ENCODE measurements at places on chromosomes 5 and 9.

DNA sequence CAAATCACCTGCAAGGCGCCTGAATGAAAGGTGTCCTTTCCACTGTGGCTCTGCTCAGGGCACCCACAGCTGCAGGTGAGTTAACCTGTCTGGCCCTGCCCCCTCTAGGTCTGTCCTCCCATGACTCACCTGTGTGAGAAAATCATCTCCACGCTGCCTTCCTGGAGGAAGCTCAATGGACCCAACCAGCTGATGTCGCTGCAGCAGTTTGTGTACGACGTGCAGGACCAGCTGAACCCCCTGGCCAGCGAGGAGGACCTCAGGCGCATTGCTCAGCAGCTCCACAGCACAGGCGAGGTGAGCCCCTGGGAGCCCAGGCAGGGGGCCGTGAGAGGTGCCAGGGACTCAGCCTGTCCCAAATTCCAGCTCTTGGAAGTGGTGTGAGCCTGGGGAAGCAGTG lies 23.0 kb upstream of the CTSL start:
- DNase-seq = no peak

GRCh38 chr5:8491254-8491653 lies 622.3 kb downstream of the MTRR start:
- no peak for DNase-seq

DNA sequence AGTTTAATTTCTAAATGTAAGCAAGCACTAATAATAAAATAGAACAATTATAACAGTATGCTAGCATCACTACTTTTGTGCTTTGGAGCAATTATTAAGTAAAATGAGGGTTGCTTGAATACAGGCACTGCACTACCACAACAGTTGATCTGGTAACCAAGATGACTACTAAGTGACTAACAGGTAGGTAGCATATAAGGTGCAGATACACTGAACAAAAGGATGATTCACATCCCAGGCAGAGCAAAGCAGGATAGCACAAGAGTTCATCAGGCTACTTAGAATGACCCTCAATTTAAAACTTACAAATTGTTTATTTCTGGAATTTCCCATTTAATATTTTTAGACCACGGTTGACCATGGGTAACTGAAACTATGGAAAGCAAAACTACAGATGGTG lies 48.0 kb upstream of the RGS7BP start:
- no peak for DNase-seq

DNA sequence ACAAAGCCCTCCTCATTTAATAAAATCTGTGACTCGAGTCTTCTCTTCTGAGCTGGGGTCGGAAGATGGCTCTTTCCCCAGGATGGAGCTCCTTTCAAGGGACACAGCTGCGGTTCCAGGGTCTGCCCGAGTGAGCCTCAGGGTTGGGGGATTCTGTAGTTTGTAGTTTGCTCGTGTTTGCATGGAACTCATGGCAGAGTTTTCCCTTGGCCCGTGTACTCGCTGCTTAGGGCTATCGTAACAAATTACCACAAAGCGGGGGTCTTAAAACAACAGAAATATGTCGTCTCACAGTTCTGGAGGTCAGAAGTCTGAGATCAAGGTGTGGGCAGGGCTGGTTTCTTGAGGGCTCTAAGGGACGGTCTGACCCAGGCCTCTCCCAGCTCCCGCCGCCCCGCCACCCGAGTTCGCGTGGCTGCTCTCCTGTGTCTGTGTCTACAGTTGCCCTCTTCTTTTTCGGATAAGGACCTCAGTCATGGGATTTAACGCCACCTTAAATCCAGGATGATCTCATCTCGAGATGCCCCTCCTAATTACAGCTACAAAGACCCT lies 13.9 kb upstream of the LPCAT1 start:
- DNase-seq = no peak

DNA sequence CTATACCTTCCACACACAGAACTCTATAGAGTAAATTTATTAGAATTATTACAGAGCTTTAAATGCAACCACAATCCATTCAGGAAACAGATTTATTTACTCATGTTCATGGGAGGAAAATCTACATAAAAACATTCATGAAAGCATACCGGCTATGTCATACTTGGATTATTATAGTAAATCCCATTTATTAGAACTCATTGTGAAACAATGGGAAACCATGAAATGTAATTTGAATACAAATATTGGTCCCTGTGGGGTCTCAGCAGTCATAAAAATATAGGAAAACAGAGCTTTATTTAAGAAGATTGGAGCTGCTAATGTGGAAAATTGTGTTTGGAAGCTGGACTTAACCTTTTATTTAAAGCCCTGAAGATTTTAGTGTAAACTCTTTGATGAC lies 80.7 kb downstream of the HAPLN1 start:
- no peak for DNase-seq

DNA sequence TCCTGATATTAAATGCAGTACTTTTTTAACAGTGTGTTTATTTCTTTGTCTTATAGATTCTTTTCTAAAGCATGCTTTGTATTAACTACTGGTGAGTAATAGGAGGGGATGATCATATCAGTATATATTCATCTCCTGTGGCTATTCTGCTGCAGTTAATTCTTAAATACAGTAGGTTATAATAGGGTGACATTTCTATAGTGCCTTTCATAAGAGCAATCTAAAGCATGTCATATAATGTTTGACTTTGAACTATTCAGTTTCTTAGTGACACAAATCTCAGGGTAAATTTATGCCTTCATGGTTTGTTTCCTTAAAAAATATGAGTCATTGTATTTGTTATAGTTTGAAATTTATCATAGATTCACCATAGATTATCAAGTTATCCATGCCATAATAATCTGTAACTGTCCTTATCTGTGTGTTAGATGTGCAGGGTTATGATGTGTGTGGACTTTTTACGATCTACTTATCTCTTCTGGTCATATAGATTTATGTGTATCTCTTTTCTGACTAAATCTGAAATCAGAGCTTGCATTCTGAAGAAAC lies 1019.5 kb downstream of the NR2F1-AS1 start:
- no peak for DNase-seq

GRCh38 chr9:123616707-123617106 lies 260.7 kb downstream of the CRB2 start:
- DNase-seq = no peak
